ENCODE measurements at places on chromosomes 5 and 9.

- no peak for DNase-seq
These were observed 1168.2 kb downstream of the CDH12 start for GRCh38 chr5:21684992-21685391.

DNA sequence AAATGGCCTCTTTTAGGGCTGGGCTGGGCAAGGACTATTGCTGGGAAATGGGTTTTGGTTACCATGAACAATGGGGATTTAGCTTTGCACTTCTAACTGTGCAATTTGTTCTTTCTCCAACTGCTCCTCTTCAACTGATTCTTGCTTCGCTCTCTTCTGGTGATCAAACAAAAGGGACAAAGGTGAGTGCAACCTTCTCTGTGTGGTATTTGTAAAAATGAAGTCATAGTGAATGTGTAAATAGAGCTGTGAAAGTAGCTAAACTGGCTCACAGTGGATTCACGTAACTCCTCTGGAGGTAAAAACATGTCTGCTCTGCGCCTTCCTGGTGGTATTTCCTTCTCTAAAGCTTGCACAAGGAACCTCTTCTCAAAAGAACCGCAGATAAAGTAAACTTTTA, 20.9 kb upstream of the SPINK14 start:
- no peak for DNase-seq

DNA sequence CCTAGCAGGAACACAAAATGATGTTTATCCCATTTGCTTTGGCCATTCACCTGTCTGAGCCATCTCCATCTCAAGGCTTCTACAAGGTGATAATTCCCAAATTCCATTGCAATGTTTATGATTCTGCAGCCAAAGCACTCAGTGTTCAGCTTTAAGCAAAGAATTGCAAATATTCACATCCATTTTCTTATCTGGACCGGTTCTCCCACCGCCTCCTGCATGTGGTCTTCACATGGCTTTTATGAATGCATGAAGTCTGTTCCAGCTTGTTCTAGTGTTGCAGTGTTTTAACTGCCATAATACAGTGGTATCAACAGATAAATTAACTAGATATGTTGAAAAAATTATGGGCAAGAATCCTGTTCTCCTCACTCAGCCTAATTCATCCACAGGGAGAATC, 443.0 kb upstream of the KLF4 start:
- no peak for DNase-seq

DNA sequence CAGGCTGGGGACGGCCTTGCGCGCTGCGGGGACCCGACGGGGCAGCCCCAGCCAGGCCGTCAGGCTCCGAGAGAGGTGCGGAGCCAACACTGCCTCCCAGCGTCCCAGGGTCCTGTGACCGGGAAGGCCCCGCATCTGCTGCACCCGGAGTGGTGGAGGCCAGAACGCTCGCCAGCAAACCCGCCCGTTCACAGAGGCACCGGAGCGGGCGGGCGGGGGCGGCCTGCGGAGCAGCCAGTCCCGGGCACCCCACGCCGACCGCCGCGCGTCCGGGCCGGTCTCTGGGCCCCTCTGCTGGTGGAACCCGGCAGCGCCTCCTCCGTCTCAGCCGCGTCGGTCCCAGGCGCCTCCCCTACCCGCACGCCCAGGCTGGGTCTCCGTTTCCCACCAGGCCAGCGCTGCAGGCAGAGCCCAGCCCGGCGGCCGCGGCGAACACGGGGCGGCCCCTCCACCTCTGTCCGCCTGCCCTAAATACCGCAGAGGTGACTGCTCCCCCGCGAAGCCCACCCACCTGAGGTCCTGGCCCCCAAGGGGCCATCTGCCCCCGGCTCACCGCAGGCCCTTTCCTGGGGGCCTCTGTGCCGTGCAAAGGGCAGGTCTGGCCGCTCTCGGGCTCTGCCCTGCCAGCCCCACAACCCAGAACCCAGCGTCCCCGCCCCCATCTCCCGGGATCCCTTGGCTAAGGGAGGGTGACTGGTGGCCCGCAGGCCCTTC, 15.9 kb downstream of the EXD3 start:
- DNase-seq: no peak

- DNase-seq: no peak
These were observed 26.0 kb upstream of the LIFR start for GRCh38 chr5:38582293-38582974.

DNA sequence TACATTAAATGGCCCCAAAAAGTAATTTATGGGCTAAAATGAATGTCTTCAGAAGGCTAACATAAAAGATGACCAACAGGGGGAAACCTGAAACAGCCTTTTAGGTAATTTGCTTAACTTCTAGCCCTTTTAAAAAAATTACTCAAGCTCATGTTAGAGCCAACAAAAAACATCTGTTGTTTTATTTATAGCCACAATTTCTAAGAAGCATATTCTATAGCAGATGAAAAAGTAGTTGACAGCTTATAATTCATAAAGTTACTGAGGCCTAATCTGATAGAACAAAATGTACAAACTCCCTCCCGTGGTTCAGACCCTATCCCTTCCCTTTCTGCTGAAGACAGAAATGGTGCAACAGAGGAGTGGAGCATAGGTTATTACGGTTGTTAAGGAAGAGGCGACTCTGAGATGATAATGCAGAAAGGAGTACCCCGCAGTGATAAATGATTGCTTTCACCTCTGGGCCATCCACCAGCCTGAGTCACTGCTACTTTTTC, 46.1 kb downstream of the PIK3R1 start:
- no peak for DNase-seq

DNA sequence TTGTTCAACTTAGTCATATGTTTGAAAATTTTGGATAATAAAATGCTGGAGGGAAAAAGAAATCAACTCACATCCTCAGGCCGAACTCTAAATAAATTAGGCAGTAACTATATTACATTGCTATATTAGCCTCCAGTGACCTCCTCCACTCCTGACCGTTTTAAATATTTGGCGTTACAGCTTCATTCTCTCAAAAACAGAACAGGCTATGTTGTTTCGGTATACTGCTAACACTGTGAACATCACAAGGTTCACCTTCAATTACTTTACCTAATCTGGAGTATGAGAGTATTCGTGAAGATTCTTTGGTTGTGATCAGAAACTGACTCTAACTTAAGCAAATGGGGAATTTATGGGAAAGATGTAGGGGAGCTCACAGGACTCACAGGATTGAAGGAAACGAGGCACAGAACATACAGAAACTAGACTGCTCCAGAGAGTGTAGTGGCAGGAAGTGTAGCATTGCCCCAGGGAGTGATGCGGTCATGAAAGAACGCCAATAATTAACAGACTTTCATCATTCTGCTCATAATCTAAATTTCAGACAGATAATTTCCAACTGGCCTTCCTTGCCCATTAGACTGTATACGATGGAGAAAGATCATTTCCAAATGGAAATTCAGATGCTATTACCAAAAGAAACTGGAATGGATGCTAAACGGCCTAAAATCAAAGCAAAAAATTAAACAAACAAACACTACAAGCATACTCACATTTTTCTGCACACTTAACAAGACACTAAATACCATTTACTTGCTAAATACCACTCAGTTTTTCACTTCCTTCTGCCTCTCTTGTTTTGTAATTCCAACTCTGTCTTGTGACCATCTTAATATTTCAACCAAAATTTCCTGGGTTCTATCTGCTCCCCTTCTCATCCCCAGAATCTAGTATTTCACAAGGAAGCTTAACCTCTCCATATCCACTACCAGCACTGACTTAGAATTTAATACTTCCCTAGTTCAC, 110.1 kb upstream of the LPAR1 start:
- no peak for DNase-seq

GRCh38 chr9:1179366-1179765, 129.2 kb downstream of the DMRT2 start:
- no peak for DNase-seq

DNA sequence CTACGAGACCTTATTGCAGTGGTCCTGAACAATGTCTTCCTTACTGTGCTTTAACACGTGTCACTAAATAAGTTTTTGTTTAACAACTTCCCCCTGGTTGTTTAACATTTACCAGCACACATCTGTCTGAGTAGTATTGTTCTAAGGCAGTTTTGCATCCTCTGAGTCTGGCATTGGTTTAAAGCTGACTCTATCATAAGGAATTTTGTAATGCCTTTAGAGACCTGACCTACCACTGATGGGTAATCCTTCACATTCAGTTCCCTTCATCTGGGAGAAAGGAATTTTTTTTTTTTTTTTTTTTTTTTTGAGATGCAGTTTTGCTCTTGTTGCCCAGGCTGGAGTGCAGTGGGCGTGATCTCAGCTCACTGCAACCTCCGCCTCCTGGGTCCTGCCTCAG, 20.0 kb upstream of the PCAT7 start:
- no peak for DNase-seq

- DNase-seq: peak; percentile 80
These were observed 13.2 kb downstream of the ATOX1 start for GRCh38 chr5:151745071-151745705.

DNA sequence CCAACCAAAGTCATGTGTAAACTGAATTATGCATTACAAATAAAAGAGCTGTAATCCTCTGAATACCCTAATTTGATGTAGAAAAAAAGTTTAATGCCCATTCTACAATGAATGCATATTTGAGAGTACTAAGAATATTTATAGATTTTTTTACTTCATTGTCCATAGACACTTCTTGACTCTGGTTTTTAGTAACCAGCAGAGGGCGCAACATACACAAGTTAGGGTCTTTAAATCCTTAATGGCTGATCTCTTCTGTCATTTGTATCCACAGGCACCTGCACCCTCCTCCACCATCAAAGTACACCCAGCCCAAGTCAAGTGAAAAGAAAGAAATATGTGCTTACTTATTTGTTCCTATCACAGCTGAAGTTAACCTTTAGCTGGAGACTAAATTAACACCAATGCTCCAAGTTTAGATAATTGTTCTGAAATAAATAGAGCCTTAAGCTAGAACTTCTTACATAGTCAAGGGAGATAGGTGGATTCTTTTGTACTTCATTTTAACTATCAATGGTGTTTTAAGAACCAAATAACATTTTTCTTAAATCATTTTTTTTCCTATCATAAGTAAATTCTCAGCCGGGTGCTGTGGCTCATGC, 524.2 kb upstream of the DAB2 start:
- peak; percentile 57 for DNase-seq

DNA sequence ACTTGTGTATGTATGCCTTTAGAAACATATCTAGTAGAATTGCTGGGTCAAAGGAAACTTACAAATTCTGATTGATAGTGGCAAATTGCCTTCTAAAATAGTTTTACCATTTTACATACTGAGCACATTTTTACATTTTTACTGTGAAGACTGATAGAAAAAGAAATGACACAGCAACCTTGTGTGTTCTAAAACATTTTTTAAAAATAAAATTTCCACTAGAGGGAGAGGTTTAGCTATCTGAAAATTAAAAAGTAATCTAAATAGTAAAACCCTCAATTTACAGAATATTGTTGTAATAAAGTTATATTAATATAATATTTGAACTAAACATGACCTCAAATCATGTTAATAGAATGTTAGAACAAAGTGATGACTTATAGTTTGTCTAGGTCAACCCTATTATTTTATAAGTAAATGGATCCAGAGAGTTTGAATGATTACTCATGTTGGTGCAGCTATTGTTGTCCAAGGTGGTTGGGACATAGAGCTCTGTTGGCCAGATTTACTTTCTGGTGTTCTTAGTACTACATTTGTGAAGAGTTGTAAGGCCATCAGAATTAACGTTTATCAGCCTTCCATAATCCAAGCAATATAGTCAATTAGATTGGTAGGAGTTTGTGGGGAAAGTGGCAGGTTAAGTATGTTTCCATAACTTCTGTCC, 17.2 kb downstream of the CENPP start:
- no peak for DNase-seq

DNA sequence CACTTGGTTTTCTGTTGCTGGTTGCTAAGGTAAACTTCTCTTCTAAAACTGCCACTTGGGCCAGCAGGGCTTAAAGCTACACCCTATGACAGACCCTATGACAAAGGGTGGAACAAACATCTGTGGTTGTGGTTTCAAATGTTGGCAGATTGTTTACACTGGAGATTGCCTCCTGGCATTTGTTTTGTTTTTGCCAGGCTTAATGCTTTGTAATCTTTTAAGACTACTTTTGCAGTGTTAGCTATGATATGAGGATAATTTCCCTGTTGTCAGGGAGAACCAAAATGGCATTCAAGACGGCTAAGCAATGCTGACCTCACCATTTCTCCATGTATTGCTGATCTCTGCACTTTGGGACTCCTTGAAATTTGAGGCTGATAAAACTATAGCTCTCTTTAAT, 50.3 kb downstream of the MAMDC2 start:
- no peak for DNase-seq
